ENCODE measurements at places on chromosomes 11 and 22.
A peak's percentile ranks its signal among the peaks of the same experiment; 100 is the strongest.

GRCh38 chr22:26816726-26817125 is 159.3 kb downstream of the MIAT start:
- no peak for DNase-seq

DNA sequence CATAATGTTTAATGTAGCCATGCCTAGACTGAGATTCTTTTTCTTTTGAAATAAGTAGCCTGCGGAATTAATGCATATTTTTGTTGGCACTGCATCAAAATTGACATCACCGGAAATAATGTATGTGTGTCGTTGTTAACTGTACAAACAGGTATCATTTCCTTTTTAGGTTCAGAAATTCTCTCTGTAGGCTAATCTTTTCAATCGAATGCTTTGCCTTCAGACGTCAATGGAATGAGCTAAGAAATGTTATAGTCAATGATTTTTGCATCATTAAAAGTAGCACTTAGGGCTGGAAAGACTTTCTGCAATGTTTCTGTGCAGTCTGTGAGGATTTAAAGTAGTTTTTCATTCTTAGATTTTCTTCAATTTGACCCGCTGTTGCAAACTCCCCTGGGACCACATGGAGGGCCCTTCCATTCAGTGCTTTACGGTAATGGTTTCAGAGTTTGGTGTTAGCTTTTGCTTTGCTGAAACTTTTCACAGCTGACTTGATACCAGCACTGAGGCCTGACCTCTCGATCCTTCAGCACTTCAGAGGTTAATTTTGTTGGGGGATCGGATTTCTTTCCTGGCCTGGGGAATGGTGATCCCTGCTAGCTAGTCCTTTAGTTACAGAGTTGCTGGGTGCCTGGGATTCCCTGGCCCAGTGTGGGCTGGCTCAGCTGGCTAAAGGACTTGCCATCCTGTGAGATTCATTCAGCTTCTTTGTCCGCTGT is 137.8 kb downstream of the DBX1 start:
- no peak for DNase-seq

DNA sequence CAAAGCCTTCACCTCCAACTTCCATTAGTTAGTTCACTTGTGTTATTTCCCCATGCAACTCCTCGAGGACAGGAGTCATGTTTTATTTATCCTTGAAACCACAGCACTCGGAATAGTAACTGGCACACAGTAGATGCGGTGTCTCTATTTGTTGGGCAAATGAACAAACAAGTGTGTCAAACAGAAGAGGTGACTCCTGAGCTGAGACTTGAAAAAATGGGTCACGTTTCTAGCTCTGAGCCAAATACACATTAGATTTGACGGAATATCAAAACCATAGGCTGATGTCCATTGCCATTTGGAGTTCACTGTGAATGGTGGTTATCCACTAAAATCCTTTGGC is 68.9 kb downstream of the C11orf91 start:
- DNase-seq = no peak

DNA sequence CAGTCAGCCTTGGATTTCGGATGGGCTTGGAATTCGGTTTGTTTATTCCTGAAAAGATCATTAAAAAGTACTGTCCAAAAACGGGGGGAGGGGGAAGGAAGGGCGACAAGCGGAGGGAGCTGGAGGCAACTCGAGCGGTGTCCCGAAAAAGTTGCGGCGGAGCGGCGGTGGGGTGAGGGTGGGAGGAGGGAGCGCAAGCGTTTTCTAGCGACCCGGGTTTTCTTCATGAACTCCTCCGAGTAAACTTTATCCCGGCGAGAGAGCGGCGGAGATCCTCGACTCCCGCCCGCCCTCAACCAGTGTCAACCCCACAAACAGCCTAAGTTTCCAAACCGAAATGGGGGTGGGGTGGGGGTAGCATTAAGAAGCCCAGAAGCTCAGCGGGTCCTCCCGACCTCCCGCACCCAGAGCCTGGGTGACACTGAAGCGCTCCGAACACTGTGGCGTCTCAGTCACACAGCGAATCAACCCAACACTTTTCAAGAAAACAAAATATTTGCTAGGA is 133.0 kb upstream of the C11orf58 start:
- peak; percentile 35 for DNase-seq

DNA sequence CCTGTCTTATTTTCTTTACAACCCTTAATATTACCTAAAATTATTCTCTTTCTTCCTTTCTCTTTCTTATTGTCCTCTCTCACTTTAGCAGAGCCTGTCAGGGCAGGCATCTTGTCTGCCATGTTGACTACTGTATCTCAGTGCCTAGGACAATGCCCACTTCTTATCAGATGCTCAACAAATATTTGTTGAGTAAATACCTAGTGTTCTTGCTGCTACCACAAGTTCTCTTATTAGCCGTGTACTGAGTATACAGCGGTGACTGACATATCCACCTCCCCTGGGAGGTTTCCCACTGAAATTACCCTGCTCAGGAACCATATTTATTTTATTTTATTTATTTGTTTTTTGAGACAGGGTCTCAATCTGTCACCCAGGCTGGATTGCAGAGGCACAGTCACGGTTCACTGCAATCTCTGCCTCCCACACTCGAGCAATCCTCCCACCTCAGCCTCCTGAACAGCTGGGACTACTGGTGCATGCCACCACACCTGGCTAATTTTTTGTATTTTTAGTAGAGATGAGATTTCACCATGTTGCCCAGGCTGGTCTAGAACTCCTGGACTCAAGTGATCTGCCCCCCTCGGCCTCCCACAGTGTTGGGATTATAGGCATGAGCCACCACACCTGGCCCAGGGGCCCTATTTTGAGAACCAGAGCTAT is 6.7 kb downstream of the HPX start:
- DNase-seq = no peak

DNA sequence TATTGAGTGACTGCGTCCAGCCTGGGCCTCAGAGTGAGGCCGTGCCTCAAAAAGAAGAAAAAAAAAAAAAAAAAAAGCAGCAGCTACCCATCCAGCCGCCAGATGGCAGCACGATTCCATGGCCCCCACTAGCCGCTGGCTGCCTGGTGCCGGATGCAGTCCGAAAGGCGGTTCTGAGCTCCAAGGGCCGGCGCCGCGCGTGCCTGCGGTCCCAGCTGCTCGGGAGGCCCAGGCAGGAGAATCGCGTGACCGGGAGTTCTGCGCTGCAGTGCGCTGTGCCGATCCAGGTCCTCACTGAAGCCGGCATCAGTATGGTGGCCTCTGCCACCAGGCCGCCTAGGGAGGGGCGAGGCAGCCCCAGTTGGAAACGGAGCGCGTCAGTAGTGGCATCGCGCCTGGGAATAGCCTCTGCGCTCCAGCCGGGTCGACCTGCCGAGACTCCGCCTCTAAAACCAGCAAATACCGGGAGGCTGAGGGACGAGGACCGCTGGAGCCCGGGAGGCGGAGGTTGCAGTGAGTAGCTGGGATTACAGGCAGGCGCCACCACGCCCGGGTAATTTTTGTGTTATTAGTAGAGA is 19.3 kb downstream of the SCARF2 start:
- DNase-seq = peak; percentile 68

- DNase-seq = no peak
Measured at GRCh38 chr22:29801153-29801552, 34.0 kb downstream of the UQCR10 start.

DNA sequence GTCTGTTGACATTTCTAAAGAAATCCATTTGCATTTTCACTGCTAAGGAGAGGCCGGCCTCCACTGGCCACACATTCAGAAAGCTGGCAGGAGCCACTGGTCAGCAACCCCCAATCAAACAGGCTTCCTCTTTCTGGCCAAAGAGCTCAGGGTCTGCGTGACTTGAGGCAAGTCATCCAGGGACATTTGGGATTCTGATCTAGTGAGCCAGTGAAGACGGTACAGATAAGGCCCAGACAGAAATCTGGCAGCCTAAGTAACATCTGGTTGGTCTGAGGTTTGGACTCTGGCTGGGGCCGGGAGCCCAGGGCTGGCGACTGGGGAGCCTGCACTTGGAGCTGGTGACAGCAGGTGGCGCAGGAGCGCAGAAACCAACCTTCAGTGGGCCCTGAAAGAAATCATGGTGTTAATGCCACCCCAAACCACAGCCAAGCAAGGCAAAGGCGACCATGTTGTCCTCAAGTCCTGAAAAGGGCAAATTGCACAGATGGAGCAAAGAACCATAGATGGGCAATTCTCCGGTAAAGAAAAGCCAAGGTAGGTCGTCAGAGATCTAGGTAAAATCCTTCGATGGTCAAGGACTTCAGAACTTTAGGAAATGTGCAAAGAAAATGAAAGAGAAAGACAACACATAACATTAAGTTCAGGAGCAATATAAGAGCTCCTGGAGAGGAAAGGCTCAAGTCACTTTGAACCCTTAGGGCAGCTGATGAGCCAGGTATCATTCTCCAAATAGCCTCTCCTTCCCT is 99.4 kb upstream of the BLID start:
- DNase-seq = peak; percentile 86

DNA sequence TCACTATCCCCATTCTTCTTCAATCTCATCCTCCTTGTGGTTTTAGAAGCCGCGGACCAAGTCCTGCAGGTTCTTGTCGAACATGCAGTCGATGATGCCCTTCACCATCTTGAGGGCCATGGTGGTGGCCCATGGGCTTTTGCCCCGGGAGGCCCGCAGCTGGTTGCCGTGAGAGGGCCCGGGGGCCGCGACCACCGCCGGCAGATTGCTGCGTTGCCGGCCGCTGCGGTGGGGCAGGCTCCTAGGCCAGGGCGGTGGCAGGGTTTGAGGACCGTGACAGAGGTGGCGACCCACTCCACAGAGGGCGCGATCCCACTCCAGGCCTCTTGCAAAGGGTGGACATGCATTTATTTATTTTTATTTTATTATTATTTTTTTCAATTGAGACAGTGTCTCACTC is 67.0 kb downstream of the APOL5 start:
- DNase-seq = no peak

GRCh38 chr11:103488579-103488978 is 379.4 kb downstream of the DYNC2H1 start:
- no peak for DNase-seq

GRCh38 chr22:38218661-38219622 is 17.1 kb downstream of the MAFF start:
- DNase-seq = peak; percentile 65

DNA sequence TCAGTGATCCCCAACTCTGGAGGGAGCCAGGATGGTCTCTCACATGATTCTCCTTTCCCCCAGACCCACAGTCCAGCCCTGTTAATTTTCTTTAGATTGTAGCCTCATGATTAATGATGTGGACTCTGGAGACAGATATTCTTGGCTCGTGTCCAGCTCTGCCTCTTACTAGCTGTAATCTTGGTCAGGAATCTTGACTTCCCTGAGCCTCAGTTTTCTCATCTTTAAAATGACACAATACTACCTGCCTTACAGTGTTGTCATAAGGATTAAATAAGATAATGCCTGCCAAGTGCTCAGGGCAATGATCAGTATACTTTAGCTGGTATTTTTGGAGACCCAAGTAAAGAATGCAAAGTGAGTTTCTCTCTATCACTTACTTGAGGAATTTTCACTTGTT is 60.0 kb downstream of the SPECC1L start:
- no peak for DNase-seq

GRCh38 chr22:22943521-22944267 is 56.1 kb downstream of the IGLL5 start:
- DNase-seq = no peak

GRCh38 chr11:81787584-81788049 is 946.0 kb downstream of the FAM181B start:
- DNase-seq = no peak
